Activated naive CD8-positive, alpha-beta T cell treated with anti-CD3 and anti-CD28 coated beads, Interleukin-2, amount 10 ng/mL, durations not matched to agents 7 days and 5 days (primary cell): ENCODE measurements at places on chromosomes 7 and 10. TPM values are rescaled to one million over a fixed set of nuclear protein-coding genes. Genes with fewer than 3 reads are reported as not detected.

The DYDC2 gene
- total RNA-seq: not detected

The SEMA3C gene
- 0.30 TPM for total RNA-seq

The PDCD11 gene
- total RNA-seq: 45.1 TPM

The NAMPT gene
- 63.8 TPM for total RNA-seq

The COX19 gene
- 26.2 TPM for total RNA-seq

The PRLHR gene
- total RNA-seq: not detected

The CALML3 gene
- not detected for total RNA-seq

The PHF14 gene
- total RNA-seq: 35.6 TPM

The LRRN3 gene
- 187 TPM for total RNA-seq

The CTAGE4 gene
- 2.2 TPM for total RNA-seq
